ENCODE measurements at places on chromosomes 7 and 10.

DNA sequence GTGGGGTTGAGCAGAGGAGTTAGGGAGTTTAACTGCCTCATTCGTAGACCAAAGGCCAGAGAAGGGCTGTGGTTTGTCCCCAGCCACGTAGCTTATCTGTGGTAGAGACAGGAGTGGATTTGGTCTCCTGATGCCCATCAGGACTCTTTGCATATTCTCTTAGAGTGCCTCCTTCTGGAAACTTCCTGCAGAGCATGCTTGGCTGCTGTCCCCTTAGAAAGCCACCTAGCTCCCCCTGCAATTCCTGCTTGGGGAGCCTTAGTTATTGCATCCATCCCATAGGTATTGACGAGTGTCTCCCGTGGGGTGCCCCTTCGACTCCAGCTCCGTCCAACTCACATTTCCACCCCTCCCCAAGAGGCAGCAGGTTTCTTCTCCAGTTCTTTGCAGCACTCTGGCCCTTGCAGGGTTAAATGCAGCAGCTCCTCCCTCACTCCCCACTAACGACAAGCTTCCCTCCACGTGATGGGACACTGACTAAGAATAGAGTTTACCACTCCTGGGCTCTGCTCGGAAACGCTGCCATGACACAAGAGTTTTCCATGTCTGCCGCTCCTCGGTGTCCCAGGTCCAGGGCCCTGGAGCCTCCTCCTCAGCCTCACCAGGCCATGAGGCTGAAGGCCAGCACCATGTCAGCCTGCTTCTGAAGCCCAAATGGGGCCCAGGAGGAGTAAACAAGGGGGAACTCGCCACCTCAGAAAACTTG lies 147.8 kb upstream of the UNC5B start:
- DNase-seq = no peak

DNA sequence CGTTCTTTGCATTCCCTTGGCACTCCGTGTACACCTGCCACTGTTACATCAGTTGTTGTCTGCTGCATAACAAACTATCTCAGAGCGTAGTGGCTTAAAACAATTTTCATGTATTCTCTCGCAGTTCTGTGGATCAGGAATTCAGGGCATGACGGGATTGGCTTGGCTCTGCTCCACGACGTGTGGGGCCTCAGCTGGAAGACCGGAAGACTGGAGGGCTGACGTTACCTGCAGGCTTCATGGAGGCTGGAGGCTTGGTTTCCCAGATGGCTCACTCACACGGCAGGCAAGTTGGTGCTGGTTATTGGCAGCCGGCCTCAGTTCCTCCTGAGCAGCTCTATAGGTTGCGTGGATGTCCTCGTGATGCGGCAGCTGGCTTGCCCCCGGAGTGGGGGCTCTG lies 25.5 kb downstream of the NYAP1 start:
- peak; percentile 61 for DNase-seq

- DNase-seq = no peak
Observed at GRCh38 chr7:157869793-157870192, 533.0 kb downstream of the DNAJB6 start.

DNA sequence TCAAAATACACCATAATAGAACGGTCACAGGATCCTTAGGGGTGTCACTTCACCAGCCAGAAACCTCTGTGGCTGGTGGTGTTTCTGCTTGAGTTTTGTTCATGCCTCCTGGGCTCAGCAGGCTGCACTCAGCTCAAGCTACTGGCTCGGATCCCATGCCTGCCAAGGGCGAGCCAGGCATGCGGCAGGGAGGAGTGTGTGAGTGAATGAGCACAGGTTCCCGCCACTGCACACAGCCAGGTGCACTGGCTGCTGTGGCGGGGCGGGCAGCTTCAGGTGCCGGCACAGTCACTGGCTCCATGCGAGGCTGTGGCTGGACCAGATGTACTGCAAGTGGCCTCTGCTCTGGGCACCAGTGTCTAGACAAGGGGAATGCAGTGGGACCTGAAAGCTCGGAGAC lies 29.5 kb downstream of the CLDN12 start:
- no peak for DNase-seq

GRCh38 chr7:68980011-68980410 lies 618.3 kb upstream of the AUTS2 start:
- DNase-seq = no peak

- DNase-seq = no peak
Observed at GRCh38 chr7:51325908-51326307, 9.3 kb upstream of the COBL start.
